Aorta (tissue), 5 donors: ENCODE measurements at places on chromosomes 6 and 20.

DNA sequence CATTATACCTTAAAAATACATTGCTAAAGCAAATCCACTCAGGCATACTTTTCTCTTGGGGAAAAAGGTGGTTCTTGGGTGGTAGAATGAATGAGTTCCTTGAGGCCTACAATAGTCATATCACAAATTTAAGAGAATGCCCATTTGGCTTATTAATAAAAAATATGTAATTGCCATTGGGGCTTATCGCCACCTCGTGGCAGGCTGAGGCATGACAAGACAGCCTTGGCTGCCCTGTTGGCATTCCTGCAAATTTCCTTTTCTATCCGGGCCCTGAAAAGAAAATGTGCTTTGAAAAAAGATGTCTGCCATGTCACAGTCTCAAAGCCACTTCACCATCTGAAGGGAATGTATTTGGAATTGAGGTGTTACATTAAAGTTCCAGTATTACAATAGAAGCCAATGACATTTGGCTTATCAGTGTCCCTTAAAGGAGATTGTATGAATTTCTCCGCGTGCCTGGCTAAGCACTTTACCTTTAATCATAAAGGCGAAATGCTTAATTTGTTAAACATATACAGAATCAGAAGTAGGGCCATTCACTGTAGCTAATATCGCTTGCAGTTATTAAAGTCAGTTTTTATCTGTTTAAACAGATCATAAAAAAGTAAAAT lies 188.3 kb upstream of the ZFP64 start:
- H3K36me3 ChIP-seq: no peaks in the 10 kb centered on the region
- no peaks in the 10 kb centered on the region for H3K27me3 ChIP-seq
- peaks cover 2% of the 10 kb centered on the region for H3K4me1 ChIP-seq
- H3K27ac ChIP-seq: no peak overlapping the region
- H3K4me3 ChIP-seq: no peak overlapping the region

- H3K27me3 ChIP-seq: no peaks in the 10 kb centered on the region
- no peak for DNase-seq
- H3K4me1 ChIP-seq: no peaks in the 10 kb centered on the region
- H3K4me3 ChIP-seq: no peak overlapping the region
These were observed 52.7 kb upstream of the PTGIS start for GRCh38 chr20:49620364-49621240.

DNA sequence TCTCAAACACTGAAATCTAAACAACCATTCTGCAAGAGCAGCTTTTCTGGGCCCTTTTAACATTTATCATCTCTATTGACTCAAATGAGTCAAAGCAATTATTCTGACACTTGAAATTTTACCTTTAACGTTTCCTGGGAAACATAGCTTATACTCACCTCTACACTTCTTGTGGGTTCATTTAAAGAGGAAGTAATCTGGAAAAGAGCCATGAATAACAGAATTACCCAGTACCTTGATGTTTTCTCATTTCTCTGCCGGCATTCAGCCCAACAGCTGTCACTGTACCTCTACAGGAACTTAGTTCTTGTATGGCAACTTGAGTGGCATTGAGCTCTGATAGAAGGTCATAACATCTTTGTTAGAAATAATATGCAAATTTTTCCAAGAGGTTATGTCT lies 272.2 kb downstream of the KCNQ5 start:
- H3K4me3 ChIP-seq: no peak overlapping the region
- no peak overlapping the region for H3K27ac ChIP-seq
- no peaks in the 10 kb centered on the region for H3K27me3 ChIP-seq
- H3K36me3 ChIP-seq: no peaks in the 10 kb centered on the region

- H3K27ac ChIP-seq: no peak overlapping the region
- no peak for DNase-seq
- no peaks in the 10 kb centered on the region for H3K27me3 ChIP-seq
- no peaks in the 10 kb centered on the region for H3K4me1 ChIP-seq
These were observed 34.2 kb downstream of the DTNBP1 start for GRCh38 chr6:15628499-15629131.

GRCh38 chr6:166258854-166259276 lies 49.3 kb downstream of the PRR18 start:
- H3K27ac ChIP-seq: no peak overlapping the region
- H3K4me3 ChIP-seq: no peak overlapping the region
- H3K27me3 ChIP-seq: no peaks in the 10 kb centered on the region
- H3K36me3 ChIP-seq: no peaks in the 10 kb centered on the region

DNA sequence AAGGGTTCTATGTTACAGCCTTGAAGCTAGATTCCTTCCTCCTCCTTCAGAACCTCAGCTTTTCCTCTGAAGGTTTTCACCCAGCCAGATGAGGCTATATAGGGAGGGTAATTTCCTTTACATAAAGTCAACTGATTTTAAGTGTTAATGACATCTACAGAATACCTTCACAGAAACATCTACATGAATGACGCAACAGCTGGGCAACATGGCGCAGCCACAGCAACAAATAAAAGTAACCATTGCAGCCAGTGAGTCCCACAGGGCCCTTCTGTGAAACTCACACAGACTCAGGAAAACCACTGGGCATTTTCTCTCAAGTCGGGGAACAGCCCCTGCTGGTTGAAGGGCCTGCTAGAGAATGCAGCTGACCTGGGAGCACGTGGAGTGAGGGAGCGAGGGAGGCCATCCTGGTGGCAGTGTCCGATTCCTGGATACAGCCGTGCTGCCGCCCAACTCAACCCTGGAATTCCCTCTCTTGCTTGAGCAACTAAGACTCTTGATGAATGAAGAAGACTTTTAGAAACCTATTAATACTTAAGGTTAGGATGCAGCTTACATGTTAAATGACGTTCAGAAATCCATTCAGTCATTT lies 176.4 kb downstream of the PACRG start:
- no peak for DNase-seq
- no peak overlapping the region for H3K4me3 ChIP-seq
- no peaks in the 10 kb centered on the region for H3K4me1 ChIP-seq
- no peaks in the 10 kb centered on the region for H3K36me3 ChIP-seq
- no peak overlapping the region for H3K27ac ChIP-seq
- H3K27me3 ChIP-seq: no peaks in the 10 kb centered on the region

GRCh38 chr20:36647196-36648121 lies 1.5 kb upstream of the SLA2 start:
- no peak overlapping the region for H3K4me3 ChIP-seq
- H3K27me3 ChIP-seq: no peaks in the 10 kb centered on the region
- H3K27ac ChIP-seq: no peak overlapping the region
- no peaks in the 10 kb centered on the region for H3K4me1 ChIP-seq

DNA sequence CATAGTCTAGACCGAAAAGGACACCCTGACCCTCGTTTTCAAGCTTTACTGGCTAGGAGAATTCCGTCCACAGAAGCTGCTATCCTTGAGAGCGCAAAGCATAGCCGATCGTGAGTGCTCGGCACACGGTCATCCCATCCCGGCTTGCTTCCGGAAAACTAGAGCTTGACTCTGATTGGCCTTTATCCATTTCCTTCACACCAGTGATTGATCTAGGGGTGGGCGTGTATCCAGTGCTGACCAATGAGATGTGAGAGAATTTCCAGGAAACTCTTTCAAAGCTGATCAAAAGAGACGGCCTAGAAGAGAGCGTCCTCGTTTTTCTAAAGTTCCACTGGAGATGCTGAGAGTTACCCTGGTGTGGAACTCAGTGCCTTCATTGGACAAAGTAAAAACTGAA lies 41.0 kb upstream of the NFATC2 start:
- no peaks in the 10 kb centered on the region for H3K36me3 ChIP-seq
- H3K27me3 ChIP-seq: no peaks in the 10 kb centered on the region
- no peaks in the 10 kb centered on the region for H3K4me1 ChIP-seq
- H3K4me3 ChIP-seq: no peak overlapping the region
- DNase-seq: no peak
- H3K27ac ChIP-seq: no peak overlapping the region

DNA sequence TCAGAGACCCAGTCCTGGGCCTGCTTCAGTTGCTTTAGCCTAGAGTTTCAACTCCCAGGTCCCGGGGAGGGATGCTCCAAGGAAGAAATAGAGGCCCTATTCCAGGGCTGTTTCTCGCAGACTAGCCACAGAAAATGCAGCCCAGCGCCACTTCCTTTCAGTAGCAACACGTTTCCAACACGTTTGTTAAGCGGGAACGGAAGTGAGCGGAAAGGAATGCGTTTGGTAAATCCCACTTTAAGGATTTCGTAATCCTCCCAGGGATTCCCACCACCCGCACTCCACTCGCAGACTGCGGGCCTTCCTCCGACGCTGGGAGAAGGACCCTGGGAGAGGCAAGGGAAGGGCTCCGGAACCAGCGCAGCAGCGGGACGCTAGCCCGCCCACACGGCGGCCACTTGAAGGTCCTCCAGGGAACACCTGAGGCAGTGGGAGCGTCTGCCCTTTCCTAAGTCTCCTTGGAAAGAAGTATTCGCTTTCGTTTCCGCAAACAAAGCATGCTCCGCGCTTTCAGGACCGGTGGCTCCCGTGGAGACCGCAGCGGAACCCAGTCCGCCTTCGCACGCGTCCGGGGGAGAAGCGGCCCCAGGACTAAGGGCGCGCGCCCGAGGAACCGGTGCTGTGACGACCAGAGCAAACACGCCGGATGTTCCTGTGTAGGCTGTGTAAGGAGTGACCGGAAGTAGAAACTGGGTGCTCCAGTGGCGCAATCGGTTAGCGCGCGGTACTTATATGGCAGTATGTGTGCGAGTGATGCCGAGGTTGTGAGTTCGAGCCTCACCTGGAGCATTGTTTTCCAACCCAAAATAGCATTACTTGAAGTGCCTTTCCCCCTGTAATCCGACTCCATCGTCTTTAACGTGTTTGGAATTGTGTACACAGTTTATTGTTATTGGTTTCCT lies 227.6 kb upstream of the PRSS16 start:
- H3K4me3 ChIP-seq: peak overlapping the region; percentile 61
- peak overlapping the region; percentile 87 for H3K27ac ChIP-seq
- peak; percentile 86 for DNase-seq
- no peaks in the 10 kb centered on the region for H3K36me3 ChIP-seq

DNA sequence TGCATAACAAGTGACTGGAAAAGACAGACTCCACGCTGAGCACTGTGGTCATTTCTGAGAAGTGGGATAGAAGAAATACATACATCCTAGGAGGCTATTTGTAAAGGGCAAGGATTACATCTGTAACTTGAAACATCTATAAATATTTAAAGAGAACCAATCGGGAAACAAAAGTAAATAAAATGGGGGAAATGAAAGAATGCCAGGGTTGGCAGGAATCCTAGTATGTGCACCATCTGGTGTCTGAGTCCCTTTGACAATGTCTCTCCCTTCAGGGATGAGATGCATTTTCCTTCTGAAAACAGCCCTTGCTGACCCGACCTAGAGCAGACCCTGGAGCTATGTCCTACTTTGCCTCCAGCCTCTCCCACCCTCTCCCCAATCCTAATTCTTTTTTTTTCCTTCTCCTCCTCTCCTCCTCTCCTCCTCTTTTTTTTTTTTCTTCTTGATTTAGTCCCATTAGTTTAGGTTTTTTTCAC lies 53.2 kb downstream of the VSTM2L start:
- no peak overlapping the region for H3K4me3 ChIP-seq
- no peak overlapping the region for H3K27ac ChIP-seq
- no peaks in the 10 kb centered on the region for H3K27me3 ChIP-seq
- DNase-seq: no peak
- H3K4me1 ChIP-seq: no peaks in the 10 kb centered on the region

GRCh38 chr20:19407736-19408135 lies 195.3 kb downstream of the SLC24A3 start:
- H3K4me3 ChIP-seq: no peak overlapping the region
- H3K4me1 ChIP-seq: peaks cover 3% of the 10 kb centered on the region
- no peak overlapping the region for H3K27ac ChIP-seq

DNA sequence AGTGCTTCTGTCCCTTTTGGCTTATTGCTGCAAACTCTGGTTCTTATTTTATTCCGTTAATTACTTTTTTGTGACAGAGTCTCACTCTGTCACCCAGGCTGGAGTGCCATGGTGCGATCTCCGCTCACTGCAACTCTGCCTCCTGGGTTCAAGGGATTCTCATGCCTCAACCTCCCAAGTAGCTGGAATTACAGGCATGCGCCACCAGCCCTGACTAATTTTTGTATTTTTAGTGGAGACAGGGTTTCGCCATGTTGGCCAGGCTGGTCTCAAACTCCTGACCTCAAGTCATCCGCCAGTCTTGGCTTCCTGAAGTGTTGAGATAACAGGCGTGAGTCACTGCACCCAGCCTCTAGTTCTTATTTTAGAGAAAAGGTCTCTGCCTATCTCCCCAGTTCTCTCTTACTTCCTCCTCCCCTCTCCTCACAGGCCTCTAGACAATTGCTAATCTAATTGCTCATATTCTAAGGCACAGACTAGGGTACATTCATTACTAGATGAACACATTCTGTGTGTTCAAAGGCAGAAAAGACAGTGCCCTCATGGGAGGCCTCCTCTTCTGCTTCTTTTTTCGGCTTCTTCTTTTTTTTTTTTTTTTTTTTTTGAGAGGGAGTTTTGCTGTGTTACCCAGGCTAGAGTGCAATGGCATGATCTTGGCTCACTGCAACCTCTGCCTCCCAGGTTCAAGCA lies 27.0 kb downstream of the EDEM2 start:
- peak; percentile 76 for DNase-seq
- peaks cover 4% of the 10 kb centered on the region for H3K4me1 ChIP-seq
- H3K27ac ChIP-seq: no peak overlapping the region
- peaks cover 9% of the 10 kb centered on the region for H3K36me3 ChIP-seq
